ENCODE measurements at places on chromosomes 7 and 10.

DNA sequence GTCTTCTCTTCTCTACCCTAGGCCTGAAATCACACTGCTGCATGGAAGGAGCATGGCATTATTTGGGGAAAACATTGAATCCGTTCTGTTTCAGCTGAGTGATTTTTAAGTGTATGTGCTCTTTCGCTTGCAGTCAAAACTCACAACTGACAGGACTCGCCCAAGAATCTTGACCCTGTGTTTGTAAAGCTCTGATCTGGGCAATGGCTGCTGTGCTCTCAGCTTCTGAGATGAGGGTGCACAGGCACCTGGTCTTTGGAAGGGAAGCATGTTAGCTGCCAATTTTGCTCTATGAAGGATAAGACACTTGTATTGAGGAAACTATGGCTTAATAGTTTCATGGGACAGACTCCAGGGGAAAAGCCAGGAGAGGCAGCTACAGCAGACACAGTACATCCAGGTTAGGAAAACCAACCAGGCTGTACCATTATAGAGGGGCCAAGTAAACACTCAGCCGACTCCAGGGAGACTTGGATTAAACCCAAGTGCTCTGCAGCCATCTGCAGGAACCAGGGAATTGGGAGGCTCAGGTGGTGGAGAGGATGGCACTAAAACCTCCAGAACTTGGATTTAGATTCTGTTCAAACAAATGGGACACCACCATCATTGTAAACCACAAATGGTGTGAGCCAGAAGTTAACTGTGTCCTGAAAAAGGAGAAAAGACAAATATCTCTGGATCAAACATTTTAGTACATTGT, 43.3 kb downstream of the LYZL1 start:
- no peak for DNase-seq

- DNase-seq: no peak
Measured at GRCh38 chr7:11726001-11726793, 105.8 kb downstream of the THSD7A start.

- DNase-seq: no peak
Measured at GRCh38 chr7:209906-210305, 17.5 kb downstream of the FAM20C start.

- DNase-seq: no peak
Measured at GRCh38 chr7:80618096-80618495, 20.3 kb upstream of the CD36 start.

GRCh38 chr10:129774736-129775401, 189.2 kb downstream of the EBF3 start:
- DNase-seq: no peak

DNA sequence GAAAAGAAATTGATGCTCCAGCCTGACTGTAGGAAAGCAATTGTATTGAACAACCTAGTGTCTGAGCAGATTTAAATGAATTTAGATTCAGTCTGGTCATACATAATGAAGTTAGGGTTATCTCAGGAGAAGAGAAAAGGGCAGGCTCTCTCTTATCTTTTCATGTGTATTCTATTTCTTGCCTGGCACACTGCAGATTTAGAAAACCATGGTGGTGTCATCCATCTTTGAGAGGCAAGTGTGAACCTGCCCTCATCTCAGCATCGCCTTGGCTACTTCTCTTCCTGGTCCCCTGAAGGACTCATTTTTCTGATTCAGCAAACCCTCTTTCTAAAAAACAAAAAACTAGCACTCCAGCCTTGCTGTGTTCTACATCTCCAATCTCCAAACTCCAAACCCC, 137.7 kb downstream of the LRRC4 start:
- DNase-seq: no peak

DNA sequence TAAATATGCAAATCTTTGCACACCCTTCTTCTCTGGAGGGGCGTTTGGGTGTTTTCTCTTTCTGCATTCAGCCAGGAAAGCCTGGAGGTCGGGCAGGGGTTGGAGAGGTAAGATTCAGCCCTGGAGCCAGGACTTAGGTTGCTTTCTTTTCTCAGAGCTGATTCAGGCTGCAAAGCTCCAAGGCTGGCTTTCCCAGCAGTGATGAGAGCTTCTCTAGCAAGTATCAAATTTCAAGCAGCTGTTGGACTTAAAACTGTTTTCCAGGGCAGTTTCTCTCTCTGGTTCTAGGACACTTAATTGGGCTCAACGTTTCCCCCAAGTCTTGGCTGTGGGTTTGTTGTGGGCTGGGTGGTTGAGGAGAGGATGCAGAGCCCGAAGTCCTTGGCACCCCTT, 608 bp downstream of the AKR1B10 start:
- DNase-seq: no peak

GRCh38 chr7:22201186-22201880, 155.6 kb downstream of the RAPGEF5 start:
- DNase-seq: no peak

DNA sequence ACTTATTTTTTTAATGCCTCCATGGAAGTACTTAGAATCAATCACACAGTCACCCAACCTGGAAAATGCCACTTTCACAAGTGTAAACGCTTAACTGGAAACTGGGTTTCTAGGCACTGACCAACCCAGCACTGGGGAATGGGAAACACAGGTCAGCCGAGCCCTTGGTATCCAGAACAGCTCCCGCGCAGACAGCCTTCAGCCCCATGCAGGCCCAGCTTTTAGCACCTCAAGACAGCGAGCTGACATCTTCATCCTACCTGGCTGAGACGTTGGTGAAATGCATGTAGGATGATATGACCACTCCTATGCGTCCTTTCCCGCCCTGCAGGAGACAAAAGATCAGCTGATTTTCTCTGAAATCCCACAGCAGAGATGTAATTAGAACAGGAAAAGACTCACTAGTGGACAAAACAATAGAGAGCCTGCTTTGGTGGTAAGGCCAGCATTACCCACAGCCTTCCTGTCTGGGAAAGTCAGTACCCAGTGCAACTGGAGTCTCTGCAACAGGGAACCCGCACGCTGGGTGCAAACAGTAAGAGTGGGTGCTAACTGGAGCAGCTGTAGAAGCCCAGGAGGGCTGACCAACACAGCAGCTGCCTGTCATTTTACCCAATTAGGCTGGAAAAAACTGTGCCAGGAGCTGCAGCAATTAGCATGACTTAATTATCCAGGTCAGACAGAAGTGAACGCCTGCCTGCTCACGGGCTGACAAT, 153.7 kb downstream of the TNS3 start:
- no peak for DNase-seq

GRCh38 chr10:22849077-22849805, 78.6 kb upstream of the ARMC3 start:
- DNase-seq: no peak

DNA sequence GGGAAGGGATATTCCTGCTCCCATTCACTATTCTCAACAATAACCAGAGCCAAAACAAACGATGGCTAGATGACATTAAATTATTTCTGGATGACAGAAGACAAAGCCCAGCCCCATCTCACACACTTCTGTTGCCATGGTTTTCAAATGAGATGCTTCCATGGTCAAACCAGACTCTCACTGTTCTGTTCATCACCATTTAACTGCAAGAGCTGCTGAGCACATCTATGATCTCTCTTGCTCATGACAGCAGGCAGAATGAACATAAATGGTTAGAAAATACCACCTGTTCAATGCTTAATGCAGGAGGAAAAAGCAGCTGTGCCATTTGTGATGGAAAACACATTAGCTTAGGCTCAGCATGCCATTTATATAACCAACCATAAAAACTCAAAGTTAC, 758.6 kb upstream of the ZWINT start:
- DNase-seq: no peak

- DNase-seq: no peak
Measured at GRCh38 chr7:133504825-133505224, 251.9 kb downstream of the EXOC4 start.

DNA sequence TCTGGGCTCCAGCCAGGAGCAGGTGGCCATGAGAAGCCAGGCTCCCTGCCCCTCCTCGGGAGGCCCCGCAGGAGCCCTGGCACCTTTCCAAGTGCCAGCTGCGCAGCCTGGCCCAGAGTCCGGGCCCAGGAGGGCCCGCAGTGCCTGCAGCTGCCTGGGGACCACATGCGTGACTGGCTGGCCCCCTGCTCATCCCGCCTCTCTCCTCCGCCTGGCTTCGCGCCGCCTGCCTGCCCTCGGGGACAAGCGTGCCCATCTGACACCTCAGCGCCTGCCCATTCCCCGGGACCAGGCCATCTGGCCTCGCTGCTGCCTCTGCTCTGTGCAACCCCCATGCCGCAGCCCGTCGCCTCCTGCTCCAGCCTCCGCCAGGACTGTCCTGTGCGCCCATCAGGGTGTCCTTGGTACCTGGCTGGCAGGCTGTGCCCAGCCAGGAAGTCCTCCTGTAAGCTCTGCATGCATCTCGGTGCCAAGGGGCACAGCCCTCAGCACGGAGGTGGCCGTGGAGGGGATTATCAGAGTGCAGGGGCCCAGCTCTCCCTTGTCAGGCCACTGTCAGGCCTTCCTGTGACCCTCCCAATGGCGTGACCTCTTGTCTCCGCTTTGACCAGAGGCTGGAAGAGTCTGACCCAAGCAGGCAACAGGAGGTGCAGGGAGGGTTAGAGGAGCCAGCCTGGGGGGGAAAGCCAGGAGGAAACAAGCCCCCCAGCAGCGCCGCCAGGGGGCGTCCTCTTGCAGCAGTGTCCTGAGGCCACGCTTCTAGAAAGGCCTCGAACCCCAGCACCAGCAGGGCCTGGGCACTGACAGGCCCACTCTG, 50.5 kb downstream of the TMEM209 start:
- no peak for DNase-seq

- DNase-seq: no peak
Measured at GRCh38 chr10:63258920-63259678, 126.0 kb downstream of the NRBF2 start.

DNA sequence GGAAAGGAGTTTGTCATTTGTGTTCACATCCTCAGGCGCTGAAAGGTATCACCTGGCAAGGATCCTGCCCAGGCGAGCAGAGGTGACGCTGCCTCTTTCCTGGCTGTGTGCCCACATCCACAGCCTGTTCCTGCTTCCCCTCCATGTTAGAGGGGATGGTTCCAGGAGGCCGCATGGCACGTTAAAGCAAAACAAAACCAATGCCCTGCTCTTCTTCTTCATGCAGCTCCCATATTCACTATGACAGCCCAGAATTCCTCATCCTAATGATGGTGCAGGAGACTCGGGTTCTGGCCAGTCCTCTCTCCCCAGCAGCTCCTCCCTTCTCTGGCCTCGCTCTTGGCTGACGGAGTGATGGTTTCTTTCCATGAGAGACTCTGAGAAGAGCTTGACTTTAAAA, 678.5 kb upstream of the ANKRD30A start:
- no peak for DNase-seq

DNA sequence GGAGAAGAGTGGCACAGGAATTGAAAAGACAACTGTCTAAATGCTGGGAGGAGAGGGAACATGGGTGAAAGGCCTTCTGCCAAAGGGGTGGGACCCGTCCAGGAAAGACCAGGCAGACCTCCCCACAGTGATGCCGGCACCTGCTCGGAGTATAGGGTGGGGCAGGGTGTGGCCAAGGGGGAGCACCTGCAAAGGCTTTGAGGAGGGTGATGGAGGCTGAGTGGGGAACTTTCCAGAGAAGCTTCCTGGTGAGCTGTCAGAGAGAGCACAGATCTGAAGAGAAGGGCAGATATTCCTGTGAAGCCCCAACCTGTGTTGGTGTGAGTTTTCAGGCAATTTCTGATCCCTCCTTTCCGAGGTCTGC, 263.4 kb upstream of the GRB10 start:
- DNase-seq: no peak

- DNase-seq: no peak
Measured at GRCh38 chr7:134474828-134475227, 15.9 kb upstream of the AKR1B1 start.

DNA sequence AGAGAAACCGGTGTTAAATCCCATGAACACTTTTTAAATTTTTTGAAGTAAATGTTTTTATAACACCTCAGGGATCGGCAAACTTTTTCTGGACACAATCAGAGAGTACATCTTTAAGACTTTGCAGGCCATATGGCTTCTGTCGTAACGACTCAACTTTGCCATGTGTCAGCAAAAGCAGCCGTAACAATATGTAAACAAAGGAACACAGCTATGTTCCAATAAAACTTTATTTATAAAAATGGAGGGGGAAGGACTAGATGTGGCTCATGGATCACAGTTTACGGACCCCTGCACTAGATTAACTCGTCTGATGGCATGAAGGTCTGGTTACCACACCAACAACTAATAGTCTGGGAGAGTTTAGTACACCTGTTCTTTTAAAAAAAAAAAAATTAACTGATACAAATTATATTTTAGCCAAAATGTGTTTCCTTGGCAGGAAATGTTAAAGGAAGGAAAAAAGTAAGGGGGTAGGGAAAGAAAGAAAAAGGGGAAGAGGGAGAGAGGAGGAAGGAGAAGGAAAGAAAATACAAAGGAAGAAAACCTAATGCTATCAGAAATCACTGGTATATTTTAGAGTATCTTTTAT, 50.2 kb downstream of the ABI1 start:
- no peak for DNase-seq

- no peak for DNase-seq
Measured at GRCh38 chr10:34526758-34527730, 288.1 kb downstream of the PARD3 start.

GRCh38 chr10:79137826-79138225, 69.1 kb downstream of the ZMIZ1 start:
- no peak for DNase-seq

GRCh38 chr7:68828575-68828974, 769.7 kb upstream of the AUTS2 start:
- DNase-seq: no peak

DNA sequence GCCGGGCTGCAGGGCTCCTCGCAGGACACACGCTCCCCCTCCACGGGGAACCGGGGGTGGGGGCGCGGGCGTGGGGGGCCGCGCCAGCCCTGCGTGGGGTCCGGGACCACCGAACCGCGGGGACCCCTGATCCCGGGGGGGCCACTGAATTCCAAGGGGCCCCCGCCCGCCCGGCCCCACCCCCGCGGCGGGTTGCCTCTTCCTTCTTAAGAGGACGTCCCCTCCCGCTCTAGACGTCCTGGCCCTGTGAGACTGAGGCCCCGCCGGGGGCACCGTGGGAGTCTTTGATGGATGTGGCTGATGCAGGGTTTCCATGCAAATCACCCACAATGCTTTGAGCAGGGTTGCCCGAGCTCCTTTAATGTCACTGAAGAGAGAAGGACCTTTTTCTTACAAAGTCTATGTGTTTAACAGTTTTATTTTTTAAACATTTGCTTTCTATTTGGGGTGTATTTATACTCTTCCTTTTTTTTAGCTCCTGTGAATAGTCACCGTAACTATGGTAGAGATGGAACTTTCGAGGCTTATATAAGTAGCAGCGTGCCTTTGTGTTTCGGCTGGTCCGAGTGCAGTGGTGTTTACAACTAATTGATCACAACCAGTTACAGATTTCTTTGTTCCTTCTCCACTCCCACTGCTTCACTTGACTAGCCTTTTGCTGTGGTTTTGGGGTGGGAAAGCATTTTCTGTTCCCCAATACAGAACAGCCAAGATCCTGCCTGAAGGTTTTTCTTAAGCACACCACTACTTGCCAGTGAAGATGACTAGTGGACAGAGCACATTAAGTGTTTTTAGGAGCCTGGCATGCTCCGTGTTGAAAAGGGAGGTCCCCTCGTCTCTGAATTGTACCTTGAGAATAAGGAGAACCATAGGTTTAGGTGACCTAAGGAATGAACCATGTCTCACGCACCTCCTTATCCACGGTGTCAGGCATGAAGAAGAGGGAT, 44.8 kb downstream of the PDIA4 start:
- DNase-seq: peak; percentile 71

- no peak for DNase-seq
Measured at GRCh38 chr10:7534480-7534852, 123.6 kb upstream of the SFMBT2 start.

GRCh38 chr10:80068270-80068669, 10.2 kb upstream of the TMEM254 start:
- no peak for DNase-seq

GRCh38 chr7:22962775-22963350, 51.1 kb downstream of the HYCC1 start:
- no peak for DNase-seq

All from T-helper 17 cell (primary cell).